ENCODE measurements at places on chromosomes 2 and 18. TPM values are rescaled to one million over a fixed set of nuclear protein-coding genes. Genes with fewer than 3 reads are reported as not detected.

GRCh38 chr2:147917161-147917560, 72.3 kb downstream of the ACVR2A start:
- H3K27me3 ChIP-seq, result no peaks in the 10 kb centered on the region
- DNase-seq, result no peak
- H3K4me1 ChIP-seq, result peaks cover 19% of the 10 kb centered on the region
- no peak overlapping the region for H3K27ac ChIP-seq
- H3K4me3 ChIP-seq, result no peak overlapping the region

- no peak overlapping the region for H3K4me3 ChIP-seq
- H3K27ac ChIP-seq, result no peak overlapping the region
Measured at GRCh38 chr2:72841462-72842125, 15.8 kb upstream of the EXOC6B start.

DNA sequence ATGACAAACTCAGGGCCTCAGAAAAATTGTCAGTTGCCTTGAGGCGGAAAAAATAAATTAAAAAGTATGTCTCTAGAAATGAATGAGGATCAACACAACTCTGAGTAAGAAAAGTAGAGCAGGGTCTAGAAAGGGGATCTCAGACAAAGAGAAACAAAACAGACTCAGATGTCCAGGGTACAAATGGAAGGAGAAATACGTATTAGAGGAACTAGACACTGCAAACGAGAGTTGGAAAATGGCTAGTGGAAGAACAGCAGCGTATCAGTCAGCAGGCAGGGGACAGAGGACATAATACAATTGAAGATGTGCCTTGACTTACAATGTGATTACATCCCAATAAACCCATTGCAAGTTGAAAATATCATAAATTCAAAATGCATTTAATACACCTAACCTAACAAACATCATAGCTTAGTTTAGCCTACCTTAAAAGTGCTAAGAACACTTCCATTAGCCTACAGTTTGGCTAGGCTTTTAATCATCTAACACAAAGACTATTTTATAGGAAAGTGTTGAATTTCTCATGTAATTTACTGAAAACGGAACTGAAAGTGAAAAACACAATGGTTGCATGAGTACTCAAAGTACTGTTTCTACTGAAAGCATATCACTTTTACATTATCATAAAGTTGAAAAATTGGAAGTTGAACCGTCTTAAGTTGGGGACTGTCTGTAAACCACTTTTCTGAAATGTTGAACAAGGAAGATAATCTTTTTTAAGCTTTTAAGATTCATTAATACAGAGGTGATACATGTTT, 182.8 kb downstream of the NBAS start:
- no peak for DNase-seq
- H3K4me1 ChIP-seq, result no peaks in the 10 kb centered on the region
- no peak overlapping the region for H3K4me3 ChIP-seq
- no peak overlapping the region for H3K27ac ChIP-seq
- H3K27me3 ChIP-seq, result no peaks in the 10 kb centered on the region
- H3K36me3 ChIP-seq, result peaks cover 62% of the 10 kb centered on the region

DNA sequence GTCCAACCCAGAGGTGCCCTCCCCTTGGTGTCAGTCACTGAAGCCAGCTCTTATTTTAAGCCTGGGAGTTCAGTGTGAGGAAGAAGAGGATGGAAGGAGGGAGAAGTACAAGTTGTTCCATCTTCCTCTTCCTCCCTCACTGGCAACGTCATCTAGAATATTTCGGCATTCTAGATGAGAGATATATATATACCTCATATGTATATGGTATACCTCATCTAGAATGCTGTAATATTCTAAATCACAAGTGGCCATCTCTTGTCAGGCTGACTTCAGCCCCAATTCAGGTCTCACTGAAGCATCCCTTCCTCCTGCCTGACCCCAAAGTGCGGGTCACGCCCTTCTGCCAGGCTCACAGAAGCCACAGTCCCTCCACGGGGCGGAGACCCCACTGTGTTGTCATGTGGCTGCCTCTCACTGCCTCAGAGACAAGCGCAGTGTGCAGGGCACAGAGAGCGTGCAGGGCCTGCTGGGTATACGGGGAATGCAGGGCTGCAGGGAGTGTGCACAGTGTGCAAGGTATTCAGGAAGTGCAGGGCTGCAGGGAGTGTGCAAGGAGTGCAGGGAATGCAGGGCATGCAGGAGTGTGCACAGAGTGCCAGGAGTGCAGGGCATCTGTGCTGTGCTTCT, 32.8 kb upstream of the B3GNT7 start:
- no peak overlapping the region for H3K4me3 ChIP-seq
- peaks cover 9% of the 10 kb centered on the region for H3K4me1 ChIP-seq
- H3K27ac ChIP-seq, result no peak overlapping the region
- no peaks in the 10 kb centered on the region for H3K27me3 ChIP-seq
- no peak for DNase-seq

- no peak overlapping the region for H3K4me3 ChIP-seq
- no peak overlapping the region for H3K27ac ChIP-seq
- H3K36me3 ChIP-seq, result peaks cover 6% of the 10 kb centered on the region
- DNase-seq, result peak; percentile 16
- no peaks in the 10 kb centered on the region for H3K27me3 ChIP-seq
Measured at GRCh38 chr2:202848813-202849212, 22.8 kb downstream of the ICA1L start.

The DLX1 gene
- not detected for total RNA-seq

DNA sequence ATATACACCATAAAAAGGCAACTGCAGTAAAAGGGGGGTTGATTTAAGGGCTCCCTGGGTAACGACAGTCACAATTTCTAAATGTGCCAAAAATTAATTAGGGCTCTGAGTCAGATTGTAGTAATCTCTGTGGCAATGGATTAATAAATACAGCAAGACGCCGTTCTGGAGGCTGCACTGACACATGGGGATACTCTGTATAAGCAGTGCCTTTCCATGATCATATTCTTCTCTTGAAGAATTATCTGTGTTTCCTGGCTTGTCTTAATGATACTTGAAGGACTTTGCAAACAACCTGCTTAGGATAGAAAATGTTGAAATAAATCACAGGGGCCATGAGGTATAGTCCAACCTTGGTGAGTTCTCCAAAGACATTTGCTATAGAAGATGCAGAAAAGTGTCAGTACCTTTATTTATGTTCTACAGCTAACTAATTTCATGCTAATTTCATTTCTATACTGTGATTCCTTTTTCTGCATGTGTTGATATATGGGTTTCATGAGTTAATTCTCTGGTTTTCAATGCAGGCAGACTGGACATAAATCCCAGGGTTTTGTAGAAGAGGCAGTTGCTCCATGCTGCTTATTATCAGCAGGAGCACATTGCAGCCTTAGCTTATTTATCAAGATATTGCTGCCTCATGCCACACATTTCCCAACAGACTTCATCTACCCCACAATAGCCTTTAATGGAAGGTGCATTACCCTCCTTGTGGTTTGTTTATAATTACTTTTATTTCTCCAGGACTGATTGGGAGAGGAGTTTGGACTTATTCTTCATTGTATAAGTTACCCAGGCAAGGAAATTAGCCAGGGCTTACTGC, 54.8 kb downstream of the HNMT start:
- no peaks in the 10 kb centered on the region for H3K27me3 ChIP-seq
- peaks cover 5% of the 10 kb centered on the region for H3K36me3 ChIP-seq
- DNase-seq, result no peak
- H3K4me1 ChIP-seq, result no peaks in the 10 kb centered on the region
- no peak overlapping the region for H3K4me3 ChIP-seq

- H3K4me3 ChIP-seq, result no peak overlapping the region
- no peaks in the 10 kb centered on the region for H3K36me3 ChIP-seq
- no peaks in the 10 kb centered on the region for H3K27me3 ChIP-seq
- H3K4me1 ChIP-seq, result peaks cover 17% of the 10 kb centered on the region
Measured at GRCh38 chr2:229410264-229410663, 139.2 kb upstream of the PID1 start.

The ILKAP gene
- 20.4 TPM for total RNA-seq

The G6PC2 gene
- total RNA-seq, result not detected

The CRYGA gene
- total RNA-seq, result not detected

DNA sequence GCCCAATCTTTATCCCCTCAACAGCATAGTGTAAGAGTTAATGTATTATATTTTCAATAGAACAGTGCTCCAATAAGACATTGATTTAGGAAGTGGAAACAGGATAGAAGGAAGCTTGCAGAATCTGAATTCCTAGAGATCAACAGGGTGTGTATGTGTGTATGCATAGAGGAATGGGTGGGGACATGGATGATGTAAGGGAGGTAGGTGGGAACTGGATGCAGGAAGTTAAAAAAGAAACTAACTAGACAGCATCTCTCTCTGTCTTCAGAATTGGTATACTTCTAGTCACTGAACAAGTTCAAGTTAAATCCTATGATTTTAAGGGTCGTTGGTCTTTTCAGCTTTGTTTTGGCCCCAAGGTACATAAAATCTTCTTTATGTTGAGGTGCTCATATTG, 196.6 kb downstream of the PMAIP1 start:
- no peaks in the 10 kb centered on the region for H3K27me3 ChIP-seq
- DNase-seq, result no peak
- no peak overlapping the region for H3K4me3 ChIP-seq
- no peak overlapping the region for H3K27ac ChIP-seq
- H3K36me3 ChIP-seq, result no peaks in the 10 kb centered on the region
